ENCODE measurements at places on chromosomes 16 and 17. TPM values are rescaled to one million over a fixed set of nuclear protein-coding genes. Genes with fewer than 3 reads are reported as not detected.

RHBDL1 gene
- 0.16 TPM for total RNA-seq

CD300E gene
- total RNA-seq = not detected

GRAPL gene
- not detected for total RNA-seq

ZFHX3 gene
- 9.0 TPM for total RNA-seq

ADAD2 gene
- total RNA-seq = 0.13 TPM
